Ovary (tissue), 10 donors: ENCODE measurements at places on chromosomes 13 and 19. TPM values are rescaled to one million over a fixed set of nuclear protein-coding genes. Genes with fewer than 3 reads are reported as not detected.

DNA sequence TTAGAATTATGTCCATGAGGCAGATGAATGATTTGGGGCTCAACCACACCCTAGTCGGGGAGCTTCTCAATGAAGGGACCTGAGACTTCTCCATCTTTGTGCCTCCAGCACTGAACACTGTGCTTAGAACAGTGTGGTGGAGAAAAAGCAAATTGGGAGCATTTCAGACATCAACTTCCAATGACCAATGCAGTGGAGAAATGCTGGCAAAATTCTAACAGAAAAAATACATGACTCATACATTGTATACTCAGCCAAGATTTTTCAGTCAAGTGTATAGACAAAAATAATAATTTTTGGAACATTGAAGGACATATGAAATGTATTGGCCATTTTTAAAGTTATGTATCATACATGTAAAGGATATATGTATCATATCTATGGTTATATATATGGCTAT lies 134.7 kb downstream of the FGF14 start:
- no peaks in the 10 kb centered on the region for H3K36me3 ChIP-seq
- H3K27me3 ChIP-seq = no peaks in the 10 kb centered on the region
- H3K4me3 ChIP-seq = no peak overlapping the region
- no peaks in the 10 kb centered on the region for H3K4me1 ChIP-seq

The NUDT15 gene
- total RNA-seq = 8.1 TPM

The MAB21L1 gene
- total RNA-seq = 0.12 TPM

GRCh38 chr13:39616087-39616694 lies 13.2 kb upstream of the LHFPL6 start:
- H3K4me3 ChIP-seq = no peak overlapping the region
- no peaks in the 10 kb centered on the region for H3K27me3 ChIP-seq
- H3K36me3 ChIP-seq = no peaks in the 10 kb centered on the region
- peak; percentile 29 for DNase-seq

- no peaks in the 10 kb centered on the region for H3K36me3 ChIP-seq
- H3K27ac ChIP-seq = no peak overlapping the region
- H3K4me3 ChIP-seq = no peak overlapping the region
- no peak for DNase-seq
- no peaks in the 10 kb centered on the region for H3K4me1 ChIP-seq
- no peaks in the 10 kb centered on the region for H3K27me3 ChIP-seq
These were observed 163.0 kb upstream of the TSC22D1 start for GRCh38 chr13:44739120-44739519.

- H3K4me3 ChIP-seq = peak overlapping the region; percentile 11
- H3K4me1 ChIP-seq = peaks cover 43% of the 10 kb centered on the region
- no peaks in the 10 kb centered on the region for H3K36me3 ChIP-seq
- H3K27me3 ChIP-seq = no peaks in the 10 kb centered on the region
- no peak overlapping the region for H3K27ac ChIP-seq
These were observed 11.9 kb downstream of the ZNF787 start for GRCh38 chr19:56109226-56109625.

The PRR20D gene
- not detected for total RNA-seq
